ENCODE measurements at places on chromosomes 4 and X. TPM values are rescaled to one million over a fixed set of nuclear protein-coding genes. Genes with fewer than 3 reads are reported as not detected.

MCF2 gene
- 1.1 TPM for total RNA-seq

DNA sequence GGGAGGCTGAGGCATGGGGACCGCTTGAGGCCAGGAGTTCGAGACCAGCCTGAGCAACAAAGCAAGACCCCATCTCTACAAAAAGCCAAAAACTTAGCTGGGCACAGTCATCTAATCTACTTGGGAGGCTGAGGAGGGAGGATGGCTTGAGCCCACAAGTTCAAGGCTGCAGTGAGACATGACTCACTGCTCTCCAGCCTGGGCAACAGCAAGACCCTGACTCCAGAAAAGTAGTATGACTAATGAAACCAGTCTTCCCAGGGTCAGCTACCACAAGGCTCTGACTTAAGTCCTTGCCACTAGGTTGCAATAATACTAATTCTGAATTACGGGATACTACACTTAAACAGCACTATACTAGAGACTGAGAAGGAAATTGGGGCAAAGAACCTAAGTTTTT is 33.1 kb downstream of the ERVMER34-1 start:
- no peak overlapping the region for H3K4me3 ChIP-seq
- H3K4me1 ChIP-seq: peaks cover 41% of the 10 kb centered on the region
- no peak for DNase-seq
- H3K27me3 ChIP-seq: no peaks in the 10 kb centered on the region
- peaks cover 36% of the 10 kb centered on the region for H3K36me3 ChIP-seq

GRCh38 chrX:41334363-41335197 is 618 bp downstream of the DDX3X start:
- peaks cover 19% of the 10 kb centered on the region for H3K36me3 ChIP-seq
- peaks cover 23% of the 10 kb centered on the region for H3K4me1 ChIP-seq
- no peaks in the 10 kb centered on the region for H3K27me3 ChIP-seq
- DNase-seq: peak; percentile 86
- peak overlapping the region; percentile 100 for H3K4me3 ChIP-seq
- H3K27ac ChIP-seq: peak overlapping the region; percentile 100

DNA sequence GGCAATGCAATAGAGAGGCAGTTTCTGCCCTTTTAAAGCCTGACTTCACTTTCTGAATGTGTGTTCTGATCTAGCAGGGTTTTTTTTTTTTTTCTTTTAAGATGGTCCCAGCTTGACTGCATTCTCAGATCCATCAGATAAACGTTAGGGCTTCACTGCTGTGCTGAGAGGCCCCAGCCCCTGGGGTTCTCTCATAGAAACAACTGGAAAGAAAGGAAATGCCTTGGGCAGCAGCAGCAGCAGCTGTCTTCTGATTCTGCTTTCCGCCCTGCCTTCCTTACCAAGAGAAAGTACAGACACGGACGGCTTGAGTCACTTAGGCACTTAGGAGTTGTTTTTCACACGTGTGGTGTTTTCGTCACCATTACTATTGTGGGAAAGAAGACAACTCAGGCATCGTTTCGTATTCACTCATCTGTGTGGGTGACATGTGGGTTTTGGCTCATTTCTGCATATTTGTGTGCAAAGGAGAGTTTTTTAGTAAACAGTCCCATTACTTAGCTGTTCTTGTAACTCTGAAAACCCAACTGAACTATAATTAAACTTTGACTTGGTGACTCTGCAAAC is 172.0 kb downstream of the PTTG2 start:
- no peaks in the 10 kb centered on the region for H3K27me3 ChIP-seq
- peaks cover 33% of the 10 kb centered on the region for H3K36me3 ChIP-seq

GRCh38 chr4:102586002-102586643 is 85.0 kb downstream of the NFKB1 start:
- H3K4me3 ChIP-seq: no peak overlapping the region
- no peak overlapping the region for H3K27ac ChIP-seq

Data from CD4-positive, alpha-beta T cell (primary cell).